ENCODE measurements at places on chromosomes 6 and 20.

GRCh38 chr6:88636871-88637270 lies 326.5 kb downstream of the RNGTT start:
- DNase-seq = no peak

GRCh38 chr6:107698146-107698545 lies 126.0 kb downstream of the SCML4 start:
- DNase-seq = no peak

DNA sequence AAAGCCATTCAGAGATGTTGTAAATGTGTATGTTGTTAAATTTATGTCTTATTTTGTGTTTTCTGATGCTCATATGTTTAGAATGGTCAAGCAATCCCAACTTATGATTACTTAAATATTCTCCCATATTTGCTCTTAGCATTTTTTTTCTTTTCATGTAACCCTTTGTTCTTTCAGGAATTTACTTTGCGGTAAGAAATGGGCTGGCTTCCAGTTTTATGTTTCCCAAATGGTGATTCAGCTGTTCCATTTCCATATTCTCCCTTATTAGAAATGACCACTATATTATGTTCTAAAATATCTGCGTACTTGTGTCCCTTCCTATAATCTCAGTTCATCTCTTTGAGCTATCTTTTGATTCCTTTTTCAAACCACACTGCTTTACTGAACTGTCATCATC lies 113.7 kb downstream of the CDH26 start:
- DNase-seq = no peak

GRCh38 chr6:148593130-148593812 lies 153.6 kb upstream of the UST start:
- DNase-seq = no peak

DNA sequence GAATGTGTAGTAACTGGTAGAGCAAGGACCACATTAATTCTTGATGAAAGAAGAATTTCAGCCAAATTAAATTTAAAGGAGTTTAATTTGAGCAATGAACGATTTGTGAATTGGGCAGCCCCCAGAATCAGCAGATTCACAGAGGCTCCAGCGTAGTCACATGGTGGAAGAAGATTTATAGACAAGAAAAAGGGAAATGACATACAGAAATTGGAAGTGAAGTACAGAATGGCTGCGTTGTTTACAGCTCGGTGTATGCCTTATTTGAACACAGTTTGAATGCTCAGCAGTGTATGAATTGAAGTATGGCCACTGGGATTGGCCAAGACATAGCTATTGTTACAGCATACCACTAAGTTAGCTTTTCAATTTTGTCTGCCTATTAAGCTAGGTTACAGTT lies 173.6 kb upstream of the ARG1 start:
- DNase-seq = no peak

GRCh38 chr6:156683821-156684220 lies 93.4 kb upstream of the ARID1B start:
- DNase-seq = no peak

- DNase-seq = no peak
Observed at GRCh38 chr6:116512111-116512559, 696 bp downstream of the CALHM5 start.

Measured in CD8-positive, alpha-beta T cell (primary cell).